ENCODE measurements at places on chromosomes 3 and 15. TPM values are rescaled to one million over a fixed set of nuclear protein-coding genes. Genes with fewer than 3 reads are reported as not detected.

The MUSTN1 gene
- 6.7 TPM for total RNA-seq

The PAK6 gene
- total RNA-seq: 4.3 TPM

The ZMAT3 gene
- total RNA-seq: 6.4 TPM

The C3orf80 gene
- 2.5 TPM for total RNA-seq

Measured in transverse colon (tissue), 4 donors.